ENCODE measurements at places on chromosomes 7 and 10.
A peak's percentile ranks its signal among the peaks of the same experiment; 100 is the strongest.

- DNase-seq: no peak
These were observed 127.2 kb downstream of the DLG5 start for GRCh38 chr10:77799352-77799751.

GRCh38 chr10:129962031-129962871, 1.8 kb downstream of the EBF3 start:
- DNase-seq: no peak

DNA sequence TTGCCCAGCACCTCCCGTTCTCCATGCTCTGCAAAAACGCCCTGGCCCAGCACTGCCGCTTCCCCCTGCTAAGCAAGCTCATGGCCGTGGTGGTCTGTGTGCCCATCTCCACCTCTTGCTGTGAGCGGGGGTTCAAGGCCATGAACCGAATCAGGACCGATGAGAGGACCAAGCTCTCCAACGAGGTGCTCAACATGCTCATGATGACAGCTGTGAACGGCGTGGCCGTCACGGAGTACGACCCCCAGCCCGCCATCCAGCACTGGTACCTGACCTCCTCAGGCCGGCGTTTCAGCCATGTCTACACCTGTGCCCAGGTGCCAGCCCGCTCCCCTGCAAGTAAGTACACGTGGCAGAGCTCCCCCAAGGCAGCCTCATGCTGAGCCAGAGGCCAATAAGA, 11.6 kb upstream of the ATP6V0E2 start:
- no peak for DNase-seq

- DNase-seq: no peak
These were observed 35.5 kb upstream of the KMT2E start for GRCh38 chr7:104978460-104978859.

GRCh38 chr7:50349963-50350944, 45.7 kb downstream of the IKZF1 start:
- peak; percentile 72 for DNase-seq

- no peak for DNase-seq
These were observed 166.6 kb upstream of the KLF14 start for GRCh38 chr7:130900471-130901076.

All from erythroblast (primary cell).